ENCODE measurements at places on chromosomes 2 and 18. TPM values are rescaled to one million over a fixed set of nuclear protein-coding genes. Genes with fewer than 3 reads are reported as not detected.

Gene MOB1A
- 219 TPM for total RNA-seq

GRCh38 chr2:1546023-1546591 lies 132.8 kb downstream of the TPO start:
- peak; percentile 51 for DNase-seq

Gene SELENOI
- total RNA-seq = 20.0 TPM

DNA sequence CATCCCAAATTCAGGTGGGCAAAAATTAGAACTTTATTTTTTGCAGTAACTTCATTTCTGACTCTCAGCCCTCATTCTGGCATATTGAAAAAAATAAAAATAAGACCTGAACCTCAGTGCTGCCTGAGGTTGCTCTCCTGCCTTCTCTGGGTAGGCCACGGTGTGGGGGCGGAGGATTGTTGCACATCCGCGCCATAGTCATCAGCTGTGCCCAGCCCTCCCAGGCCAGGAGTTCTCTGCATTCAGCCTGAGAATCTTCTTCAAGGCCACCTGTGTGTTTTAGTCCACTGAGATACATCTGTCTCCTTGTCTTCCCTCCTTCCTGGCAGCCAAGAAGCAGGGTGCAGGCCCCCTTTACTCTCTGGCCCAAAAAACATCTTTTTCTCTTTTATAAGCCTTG lies 94.7 kb downstream of the ARMC9 start:
- no peak for DNase-seq

DNA sequence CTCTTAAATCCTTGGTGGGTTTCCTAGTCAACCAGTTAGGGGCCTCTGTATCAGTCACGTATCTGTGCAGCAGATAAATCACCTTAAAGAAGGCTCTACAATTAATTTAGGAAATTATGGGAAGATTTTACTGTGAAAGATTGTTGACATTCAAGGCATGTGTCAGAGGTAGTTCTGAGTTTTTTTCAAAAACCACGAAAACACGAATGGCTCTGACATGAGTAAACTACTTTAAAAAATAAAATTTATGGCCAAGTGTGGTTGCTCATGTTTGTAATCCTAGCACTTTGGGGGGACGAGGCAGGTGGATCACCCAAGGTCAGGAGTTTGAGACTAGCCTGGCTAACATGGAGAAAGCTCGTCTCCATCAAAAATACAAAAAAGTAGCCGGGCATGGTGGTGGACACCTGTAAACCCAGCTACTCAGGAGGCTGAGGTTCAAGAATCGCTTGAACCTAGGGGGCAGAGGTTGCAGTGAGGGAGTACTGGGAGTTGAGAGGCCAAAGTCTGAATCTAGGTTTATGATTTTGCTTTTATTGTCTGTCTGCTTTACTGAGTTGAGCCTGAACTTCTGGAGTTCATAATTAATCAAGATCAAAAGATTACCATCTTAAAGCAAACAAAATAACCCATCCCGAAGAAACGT lies 77.1 kb downstream of the SPRED2 start:
- no peak for DNase-seq

DNA sequence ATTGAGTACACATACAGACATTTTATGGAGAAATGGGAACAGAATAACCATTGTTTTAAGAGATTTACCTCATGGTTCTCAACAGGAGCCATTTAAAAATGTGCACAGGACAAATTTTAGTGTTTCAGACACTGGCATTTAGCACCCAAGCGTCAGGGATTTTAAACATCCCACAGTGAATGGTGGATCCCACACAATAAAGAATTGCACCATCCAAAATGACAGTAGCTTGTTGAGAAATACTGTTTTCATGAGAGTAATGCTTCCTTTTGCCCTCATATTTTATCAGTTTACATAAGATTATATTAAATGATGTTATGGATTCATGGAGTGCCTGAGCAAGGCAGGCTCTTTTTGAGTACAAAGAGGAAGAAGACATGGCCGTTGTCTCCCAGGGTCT lies 54.0 kb downstream of the MFSD6 start:
- DNase-seq = no peak

DNA sequence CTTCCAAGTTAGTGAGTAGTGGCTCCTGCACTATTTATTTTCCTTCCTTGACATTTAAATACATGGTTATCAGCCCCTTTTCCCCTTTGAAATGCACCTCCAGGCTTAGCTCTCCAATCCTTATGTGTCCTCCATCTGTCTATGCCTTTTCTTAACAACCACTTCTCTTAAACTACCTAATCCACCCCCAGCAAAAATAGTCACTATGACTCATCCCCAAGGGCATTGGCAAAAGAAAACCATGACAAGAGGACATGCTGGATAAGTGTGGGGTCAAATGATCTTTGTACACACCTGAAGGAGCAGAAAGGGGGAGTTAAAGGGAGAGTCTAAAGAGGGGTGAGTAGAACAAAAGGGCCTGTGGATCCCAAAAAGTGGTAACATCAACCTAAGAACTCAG lies 127.2 kb downstream of the ANKRD44 start:
- no peak for DNase-seq

DNA sequence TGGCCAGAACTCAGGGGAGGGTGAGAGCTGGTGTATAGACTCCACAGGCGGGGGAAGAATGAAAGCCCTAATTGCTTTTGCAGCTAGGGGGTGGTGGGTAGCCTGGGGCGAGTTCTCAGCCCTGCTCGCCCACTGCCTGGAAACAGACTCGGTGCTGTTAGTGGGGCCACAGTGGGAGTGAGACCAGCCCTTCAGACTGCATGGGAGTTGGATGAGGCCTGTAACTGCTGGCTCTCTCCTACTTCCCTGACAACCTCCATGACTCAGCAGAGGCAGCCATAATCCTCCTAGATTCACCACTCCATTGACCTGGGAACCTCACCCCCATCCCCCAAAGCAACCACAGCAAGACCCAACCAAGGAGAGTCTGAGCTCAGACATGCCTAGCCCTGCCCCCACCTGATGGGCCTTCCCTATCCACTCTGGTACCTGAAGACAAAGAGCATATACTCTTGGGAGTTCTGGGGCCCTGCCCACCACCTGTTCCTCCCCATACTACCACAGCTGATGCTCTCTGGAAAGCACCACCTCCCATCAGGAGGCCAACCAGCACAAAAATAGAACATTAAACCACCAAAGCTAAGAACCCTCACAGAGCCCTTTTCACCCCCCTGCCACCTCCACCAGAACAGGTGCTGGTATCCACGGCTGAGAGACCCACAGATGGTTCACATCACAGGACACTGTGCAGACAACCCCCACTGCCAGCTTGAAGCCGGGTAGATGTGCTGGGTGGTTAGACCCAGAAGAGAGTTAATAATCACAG lies 226.3 kb downstream of the EIPR1 start:
- peak; percentile 30 for DNase-seq

DNA sequence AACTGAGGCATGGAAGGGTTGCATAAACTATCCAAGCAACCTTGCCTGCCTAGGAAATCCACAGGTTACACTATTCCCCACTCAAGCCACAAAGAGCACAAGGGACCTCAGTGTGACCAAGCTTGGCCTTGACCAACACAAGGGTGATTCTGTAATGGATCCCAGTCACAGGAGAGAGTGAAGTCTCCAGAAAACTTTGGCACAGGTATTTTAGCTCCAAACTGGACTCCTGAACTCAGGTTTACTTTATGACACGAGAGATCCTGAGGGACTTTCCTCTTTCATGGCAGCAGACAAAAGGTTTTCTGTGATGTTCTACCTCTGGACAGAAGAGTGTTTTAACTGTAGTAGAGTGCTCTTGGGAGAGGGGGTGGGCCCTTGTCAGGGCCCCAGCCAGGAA lies 169.2 kb downstream of the TRABD2A start:
- DNase-seq = no peak

- DNase-seq = no peak
Observed at GRCh38 chr2:70029814-70030409, 57.4 kb upstream of the PCBP1 start.

Gene UGGT1
- total RNA-seq = 44.1 TPM

- DNase-seq = no peak
Observed at GRCh38 chr2:48209214-48209885, 303.1 kb upstream of the FBXO11 start.

Gene LBX2
- total RNA-seq = 0.97 TPM

- no peak for DNase-seq
Observed at GRCh38 chr18:40555914-40556313, 1399.1 kb upstream of the PIK3C3 start.

Gene ANKRD62
- total RNA-seq = not detected

Gene MBD1
- total RNA-seq = 132 TPM

- DNase-seq = no peak
Observed at GRCh38 chr2:151063271-151063670, 198.4 kb downstream of the RBM43 start.

DNA sequence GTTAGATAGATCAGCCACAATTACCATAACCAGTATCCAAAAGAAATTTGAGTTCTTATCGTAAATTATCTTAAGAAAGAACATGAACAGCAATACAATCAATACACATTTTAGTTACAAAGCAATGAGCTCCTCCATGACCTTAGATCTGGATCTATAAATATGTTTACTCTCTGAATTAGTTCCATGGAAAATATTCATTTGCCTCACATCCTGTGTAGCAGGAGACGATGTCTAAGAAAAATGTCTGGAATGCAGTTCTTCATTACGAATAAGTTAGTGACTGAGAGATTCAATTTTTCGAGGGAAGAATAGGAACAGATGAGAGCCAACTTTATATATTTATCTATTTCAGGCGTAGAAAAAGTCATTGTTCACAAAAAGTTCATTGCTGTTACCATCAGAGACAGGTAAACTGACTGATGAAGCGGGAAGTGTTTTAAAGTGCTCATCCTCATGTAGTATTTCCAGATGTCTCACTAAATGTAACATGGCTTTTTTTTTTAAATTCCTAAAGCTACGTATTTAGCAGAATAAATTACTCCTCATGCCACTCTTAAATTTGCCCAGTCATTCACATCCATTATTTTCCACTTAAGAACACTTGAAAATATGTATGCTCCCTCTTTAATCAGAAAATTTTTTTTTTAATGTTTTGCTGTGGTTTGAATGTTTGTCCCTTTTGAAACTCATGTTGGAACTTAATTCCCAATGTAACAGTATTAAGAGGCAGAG lies 106.5 kb upstream of the SCN1A start:
- DNase-seq = no peak

DNA sequence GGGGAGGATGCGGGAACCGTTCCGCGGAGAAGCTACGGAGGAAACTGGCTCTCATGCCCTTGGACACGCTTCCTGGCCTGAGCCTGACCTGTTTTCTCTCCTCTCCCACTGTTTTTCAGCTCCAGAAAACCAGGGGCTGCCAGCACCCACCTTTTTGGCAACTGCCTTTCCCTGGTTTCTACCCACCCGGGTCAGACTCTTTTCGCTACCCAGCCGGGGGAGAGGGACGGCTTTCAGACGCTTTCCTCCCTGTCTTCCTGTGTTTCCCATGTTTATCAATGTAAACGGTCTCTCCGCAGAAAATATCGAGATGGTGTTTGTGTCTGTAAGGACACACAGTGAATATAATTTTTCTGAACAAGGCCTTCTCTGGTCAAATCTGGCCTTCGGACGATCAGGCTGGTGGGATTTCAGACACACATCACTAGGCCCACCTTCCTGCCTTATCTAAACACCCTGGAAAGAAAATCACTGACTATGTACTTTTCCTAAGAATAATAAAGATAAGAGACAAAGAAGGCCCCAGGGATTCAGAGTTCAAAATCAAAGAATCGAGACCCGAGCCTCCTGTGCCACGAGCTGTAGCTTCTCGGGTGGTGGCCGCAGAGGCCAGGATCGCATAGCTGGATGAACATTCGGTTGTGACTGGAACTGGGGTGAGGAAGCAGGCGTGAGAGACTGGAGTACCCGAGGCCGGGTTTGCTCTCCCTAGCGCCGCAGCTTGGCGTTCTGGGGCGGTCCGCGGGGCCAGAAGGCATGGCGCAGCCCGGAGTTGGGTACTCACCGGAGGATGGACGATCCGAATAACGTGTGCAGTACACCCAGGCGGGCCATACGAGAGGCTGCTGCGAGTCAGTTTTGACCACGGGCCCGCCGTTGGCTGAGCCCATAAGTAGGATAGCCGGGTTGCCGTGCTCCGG lies 1.7 kb downstream of the EN1 start:
- DNase-seq = peak; percentile 32

GRCh38 chr2:8606226-8606625 lies 75.6 kb upstream of the ID2 start:
- DNase-seq = no peak

Gene ANTXR1
- not detected for total RNA-seq

DNA sequence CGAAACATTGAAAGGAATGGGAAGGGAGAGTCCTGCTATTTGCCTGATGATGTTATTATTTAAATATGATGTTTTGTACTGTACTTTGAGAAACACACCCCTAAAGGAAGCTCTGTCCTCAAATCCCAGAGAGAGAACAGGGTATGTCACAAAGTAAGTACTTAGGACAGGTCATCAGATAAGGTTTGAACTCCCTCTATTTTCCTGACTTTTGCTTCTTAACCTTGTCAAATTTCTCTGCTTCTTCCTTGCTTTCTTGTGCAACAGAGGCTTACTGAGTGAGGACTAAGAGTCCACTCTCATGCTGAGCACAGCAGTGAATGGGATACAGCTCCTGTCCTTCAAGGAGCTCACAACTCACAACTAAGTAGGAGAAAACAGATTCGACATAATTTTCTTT lies 3.7 kb downstream of the DGUOK start:
- DNase-seq = no peak

DNA sequence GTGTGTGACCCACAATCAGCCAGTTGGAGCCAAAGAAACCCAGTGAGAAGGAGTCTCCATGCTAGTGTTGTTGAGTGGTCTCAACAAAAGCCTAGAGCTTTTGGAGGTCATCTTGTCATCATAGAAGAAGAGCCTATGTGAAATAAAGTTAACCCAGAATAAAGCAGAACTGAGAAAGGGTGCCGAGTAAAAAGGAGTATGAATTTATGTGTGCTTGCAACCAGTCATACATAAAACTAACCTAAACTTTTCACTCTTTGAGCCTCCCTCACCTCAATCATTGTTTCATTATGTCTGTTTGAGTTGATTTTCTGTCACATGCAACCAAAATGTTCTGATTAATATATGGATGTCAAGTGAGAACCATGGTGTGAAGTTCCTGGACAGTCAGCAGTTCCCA lies 599.3 kb upstream of the ZEB2 start:
- no peak for DNase-seq

DNA sequence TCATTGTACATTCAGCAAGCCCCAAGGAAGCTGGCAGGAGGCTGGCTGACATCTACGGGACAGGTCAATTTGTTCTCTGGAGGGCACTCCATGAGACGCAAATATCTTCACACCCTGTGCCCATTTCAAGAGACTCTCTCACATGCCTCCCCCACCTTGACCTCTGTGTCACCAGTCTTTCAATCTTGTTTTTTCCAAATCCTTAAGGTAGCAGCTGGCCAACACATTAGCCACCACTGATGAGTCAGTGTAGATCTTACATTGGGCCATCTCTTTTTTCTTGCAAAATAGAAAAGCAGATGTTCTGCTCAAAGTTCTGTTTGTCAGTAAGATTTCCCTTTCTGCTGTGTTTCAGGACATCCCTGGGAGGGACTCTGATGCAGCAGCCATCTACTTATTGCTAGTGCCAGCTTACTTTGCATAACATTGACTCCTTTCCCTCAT lies 1.7 kb upstream of the DPP4 start:
- no peak for DNase-seq
